Activated T-cell treated with anti-CD3 and anti-CD28 coated beads, Interleukin-2, amount 50 U/mL, for 4 hours (primary cell): ENCODE measurements at places on chromosomes 7 and 10.
A peak's percentile ranks its signal among the peaks of the same experiment; 100 is the strongest.

- DNase-seq, result no peak
Measured at GRCh38 chr7:143205560-143206293, 16.1 kb upstream of the TAS2R40 start.

GRCh38 chr10:99325281-99325680, 3.9 kb upstream of the CNNM1 start:
- no peak for DNase-seq

GRCh38 chr7:33593611-33594010, 311.7 kb upstream of the BMPER start:
- DNase-seq, result no peak

- no peak for DNase-seq
Measured at GRCh38 chr7:50795253-50795652, 12.6 kb upstream of the GRB10 start.

- DNase-seq, result peak; percentile 66
Measured at GRCh38 chr7:155796381-155797261, 15.6 kb downstream of the SHH start.

DNA sequence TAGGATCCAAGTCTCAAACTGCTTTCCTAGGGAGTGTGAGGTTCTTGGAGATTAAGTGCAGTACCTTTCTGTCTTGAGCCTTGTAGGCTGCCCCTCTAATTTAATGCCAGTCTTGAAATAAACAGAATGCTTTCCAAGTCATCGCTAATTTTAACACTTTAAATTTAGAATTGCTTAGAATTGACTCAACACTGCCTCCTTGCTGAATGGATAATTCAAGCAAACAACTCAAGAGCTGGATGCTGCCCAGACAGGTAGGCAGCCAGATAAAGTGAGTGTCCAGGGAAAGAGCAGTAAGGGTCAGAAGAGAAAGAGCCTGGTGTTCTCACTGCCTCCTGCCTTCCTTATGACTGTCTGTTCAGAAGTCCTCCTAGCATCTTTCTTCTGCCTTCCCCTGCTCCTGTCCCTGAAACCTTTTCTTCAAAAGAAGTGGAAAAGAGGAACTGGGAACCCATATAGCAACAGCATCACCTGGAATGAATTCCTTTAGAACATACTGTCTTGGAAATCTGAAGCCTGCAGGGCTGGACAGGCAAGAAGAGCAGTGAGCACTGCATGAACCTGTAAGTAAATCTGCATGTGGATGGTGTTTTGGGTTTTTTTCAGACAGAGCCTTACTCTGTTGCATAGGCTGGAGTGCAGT, 3.1 kb upstream of the GOT1 start:
- DNase-seq, result no peak

GRCh38 chr7:112080441-112080840, 125.8 kb downstream of the DOCK4 start:
- DNase-seq, result no peak

GRCh38 chr7:136533732-136534131, 334.7 kb upstream of the CHRM2 start:
- DNase-seq, result no peak

DNA sequence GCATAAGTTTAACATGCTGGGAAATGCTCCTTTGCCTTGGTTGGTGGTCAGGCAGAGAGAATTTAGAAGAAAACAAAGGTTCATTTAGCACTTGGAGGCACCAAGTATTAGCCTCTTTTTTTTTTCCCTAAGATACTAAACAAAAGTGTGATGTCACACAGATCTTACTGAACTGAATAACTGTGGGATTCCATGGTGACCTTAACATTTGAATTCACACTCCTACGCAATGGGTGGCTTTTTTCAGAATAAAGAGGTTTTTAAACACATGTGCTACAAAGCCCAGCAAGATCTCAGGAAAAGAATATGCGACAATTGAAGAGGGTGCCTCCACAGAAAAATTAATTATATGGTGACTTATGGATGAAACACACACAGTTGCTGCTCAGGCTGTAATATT, 133.4 kb upstream of the ABCB5 start:
- DNase-seq, result no peak

DNA sequence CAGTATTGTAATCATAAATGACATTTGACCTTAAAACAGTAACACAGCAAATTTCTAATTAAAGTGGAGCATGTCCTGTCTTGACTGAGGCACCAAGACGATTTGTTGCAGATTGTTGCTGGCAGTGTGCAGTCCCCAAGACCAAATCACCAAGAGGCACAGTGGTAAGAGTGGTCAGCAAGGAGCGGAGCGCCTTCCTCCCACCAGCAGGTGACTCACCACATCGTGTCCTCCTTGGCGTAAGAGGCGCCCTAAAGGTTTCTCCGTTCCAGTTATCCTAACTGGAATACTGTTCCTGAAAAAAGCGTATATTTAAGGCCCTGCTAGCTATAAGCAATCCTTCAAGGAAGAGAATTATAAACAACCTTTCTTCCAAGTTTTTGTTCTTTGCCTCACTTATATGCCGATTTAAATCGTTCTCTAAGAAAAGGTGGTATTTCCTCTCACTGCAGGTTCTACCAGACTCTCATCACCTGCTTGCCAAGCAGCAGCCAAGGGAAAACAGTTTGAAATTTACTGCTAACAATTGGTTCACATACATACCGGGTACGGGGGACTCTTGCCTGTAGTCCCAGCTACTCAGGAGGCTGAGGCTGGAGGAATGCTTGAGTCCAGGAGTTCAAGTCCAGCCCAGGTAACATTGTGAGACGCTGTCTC, 10.7 kb upstream of the REPIN1 start:
- DNase-seq, result no peak

DNA sequence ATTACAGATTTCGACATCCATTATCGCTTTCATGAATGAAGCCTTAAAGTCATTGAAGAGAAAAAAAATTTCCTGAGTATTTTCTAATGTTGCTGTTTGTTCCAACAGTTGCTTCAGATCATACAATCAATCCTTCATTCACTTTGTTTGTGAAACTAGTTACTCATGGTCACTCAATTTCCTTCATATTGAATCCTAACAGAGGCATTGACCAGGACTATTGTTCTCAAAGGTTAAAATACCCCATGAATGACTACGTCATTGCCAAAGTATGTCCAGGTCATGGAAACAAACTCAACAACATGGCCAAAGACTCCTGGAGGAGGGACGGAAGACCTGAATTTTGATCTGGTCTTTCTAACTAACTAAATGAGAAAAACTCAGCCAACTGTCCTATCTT, 54.0 kb upstream of the ABCB5 start:
- DNase-seq, result no peak

DNA sequence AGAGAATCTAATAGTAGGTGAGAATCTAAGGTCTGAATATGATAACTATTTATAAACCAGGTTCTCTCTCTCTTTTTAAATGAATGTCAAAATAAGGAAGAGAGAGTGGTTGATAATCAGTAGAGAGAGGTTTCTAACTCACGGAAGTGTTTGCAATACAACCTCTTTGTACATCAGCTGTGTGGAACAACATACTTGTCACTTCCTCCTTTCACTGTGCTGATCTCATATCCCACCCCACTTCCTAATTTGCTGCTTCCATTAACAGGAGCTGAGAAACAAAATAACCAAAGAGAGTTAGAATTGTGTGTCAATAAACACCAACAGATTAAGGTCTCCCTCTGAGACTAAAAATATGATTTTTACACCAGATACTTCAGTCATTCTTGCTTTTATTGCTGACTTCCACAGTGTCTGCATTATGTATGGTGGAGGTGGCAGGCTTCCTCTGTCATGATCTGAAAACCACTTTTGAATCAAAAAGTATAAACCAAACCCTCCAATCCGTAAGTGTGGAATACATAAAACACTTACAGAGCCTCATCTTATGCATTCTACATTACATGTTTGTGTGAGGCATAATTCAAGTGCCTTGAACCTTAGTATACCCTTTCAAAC, 25.0 kb downstream of the CACUL1 start:
- no peak for DNase-seq

DNA sequence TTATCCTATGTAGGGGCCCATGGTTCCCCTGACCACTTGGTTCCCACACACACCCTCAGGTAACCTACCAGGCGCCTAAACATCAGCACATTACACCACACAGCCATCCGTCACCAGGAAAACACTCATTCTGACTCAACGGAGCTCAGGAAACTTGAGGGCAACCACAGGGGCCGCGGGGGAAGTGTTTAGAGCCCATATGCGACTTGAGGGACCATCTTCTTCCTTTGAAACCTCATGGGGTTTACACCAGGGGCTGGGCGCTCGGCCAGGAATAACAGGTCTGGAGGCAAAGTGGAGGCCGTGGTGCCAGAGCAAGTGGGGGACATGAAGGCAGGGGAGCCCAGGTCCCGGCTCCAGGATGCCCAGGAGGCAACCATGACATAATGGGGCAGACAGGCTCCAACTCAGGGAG, 1.5 kb downstream of the STX1A start:
- DNase-seq, result peak; percentile 72

GRCh38 chr7:12690041-12690878, 2.8 kb downstream of the ARL4A start:
- no peak for DNase-seq

- DNase-seq, result no peak
Measured at GRCh38 chr10:11598712-11599397, 12.6 kb downstream of the USP6NL start.

- no peak for DNase-seq
Measured at GRCh38 chr10:131310142-131310541, 1.4 kb downstream of the TCERG1L start.

GRCh38 chr10:121921238-121921931, 6.4 kb downstream of the ATE1 start:
- no peak for DNase-seq

- no peak for DNase-seq
Measured at GRCh38 chr10:131858583-131859340, 42.0 kb upstream of the PPP2R2D start.

DNA sequence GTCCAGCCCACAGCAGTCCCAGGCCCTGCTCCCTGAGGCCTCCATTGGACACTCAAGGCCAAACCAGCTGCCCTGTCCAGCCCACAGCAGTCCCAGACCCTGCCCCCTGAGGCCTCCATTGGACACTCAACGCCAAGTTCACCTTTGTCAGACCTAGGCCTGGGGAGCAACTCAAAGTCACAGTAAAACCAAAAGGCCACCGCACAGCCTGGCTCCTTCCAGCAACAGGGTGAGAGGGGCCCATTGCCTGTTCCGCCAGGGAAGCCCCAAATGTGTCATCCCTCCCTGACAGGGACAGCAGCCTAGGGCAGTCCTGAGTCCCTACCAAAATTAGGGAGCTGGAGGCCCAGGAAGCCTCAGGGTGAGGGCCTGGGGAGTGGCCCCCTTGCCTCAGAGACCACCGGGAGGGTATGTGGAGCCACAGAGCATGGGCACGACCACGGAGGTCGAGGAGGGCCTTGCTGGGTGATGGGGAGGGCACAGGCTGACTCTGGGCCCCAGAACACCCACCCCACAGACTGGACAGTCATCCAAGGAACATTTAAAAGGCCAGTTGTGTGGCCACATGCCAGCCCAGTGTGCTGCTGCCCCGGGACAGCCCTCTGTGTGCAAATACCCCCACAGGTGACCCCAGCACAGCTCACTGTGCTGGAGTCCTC, 66.5 kb upstream of the PPP2R2D start:
- DNase-seq, result no peak

GRCh38 chr10:13787015-13787421, 200.3 kb downstream of the PRPF18 start:
- peak; percentile 63 for DNase-seq

- DNase-seq, result no peak
Measured at GRCh38 chr7:111290419-111290818, 199.5 kb downstream of the LRRN3 start.

GRCh38 chr7:66557214-66558200, 71.2 kb upstream of the KCTD7 start:
- peak; percentile 74 for DNase-seq

DNA sequence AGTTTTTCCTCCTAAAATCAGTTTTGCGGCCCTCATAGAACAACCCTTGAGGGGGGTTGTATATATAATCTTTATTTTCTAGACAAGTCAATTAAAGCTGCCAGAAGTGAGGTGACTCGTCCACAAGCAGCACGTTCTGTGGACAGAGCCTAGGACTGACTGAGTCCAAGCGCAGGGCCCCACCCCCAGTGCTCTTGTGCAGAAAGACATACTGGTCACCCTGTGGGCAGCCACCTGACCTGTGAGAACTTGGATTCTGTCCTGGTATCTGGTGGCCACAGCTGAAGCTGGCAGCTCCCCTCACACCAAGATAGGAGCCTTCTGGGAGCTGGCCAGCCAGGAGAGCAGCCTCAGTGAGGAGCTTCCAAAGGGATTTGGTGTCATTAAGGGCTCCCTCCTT, 89.3 kb downstream of the GRK5 start:
- DNase-seq, result no peak

- no peak for DNase-seq
Measured at GRCh38 chr7:85165263-85165662, 21.6 kb downstream of the SEMA3D start.

GRCh38 chr10:122688293-122688989, 11.2 kb downstream of the C10orf120 start:
- DNase-seq, result no peak

- no peak for DNase-seq
Measured at GRCh38 chr7:41451826-41452225, 251.1 kb downstream of the INHBA start.

GRCh38 chr7:115868369-115868768, 162.2 kb downstream of the TFEC start:
- DNase-seq, result no peak

- no peak for DNase-seq
Measured at GRCh38 chr7:120949998-120950538, 509 bp upstream of the ING3 start.

- DNase-seq, result no peak
Measured at GRCh38 chr7:36978461-36978860, 254.2 kb upstream of the AOAH start.

- no peak for DNase-seq
Measured at GRCh38 chr10:119531067-119531466, 11.5 kb downstream of the RGS10 start.

DNA sequence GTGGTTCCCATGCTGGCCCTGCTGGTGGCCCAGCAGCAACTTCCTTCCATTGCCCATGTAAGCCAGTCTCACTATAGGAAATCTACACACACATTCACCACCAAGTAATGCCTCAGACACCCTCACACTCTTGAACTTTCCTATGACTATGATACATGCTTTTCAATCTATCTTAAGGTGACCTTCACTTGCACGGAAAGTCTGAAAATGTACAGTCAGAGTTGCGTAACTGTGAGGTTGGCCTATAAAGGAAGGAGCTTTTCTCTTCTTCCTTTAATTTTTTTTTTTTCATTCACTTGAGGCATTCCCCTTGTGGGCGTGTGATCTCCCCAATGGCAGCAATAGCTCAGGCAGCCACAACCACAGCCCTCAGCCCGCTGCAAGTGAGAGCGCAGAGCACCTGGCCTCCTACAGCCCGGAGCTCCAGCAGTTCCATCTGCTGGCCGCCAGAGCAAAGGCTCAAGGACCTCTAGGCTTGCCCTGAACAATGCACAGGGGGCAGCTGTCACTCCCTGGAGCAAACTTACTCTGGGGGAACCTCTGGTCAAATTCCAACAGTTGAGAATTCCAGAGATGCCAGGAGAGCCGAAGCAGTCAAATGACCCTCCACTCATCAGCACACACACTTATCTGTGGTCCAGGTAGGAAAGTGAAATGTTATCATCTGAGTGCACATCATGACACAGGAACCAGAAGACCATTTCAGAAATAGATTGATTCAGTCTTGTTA, 123.1 kb upstream of the ADO start:
- DNase-seq, result peak; percentile 74

GRCh38 chr10:34650156-34650555, 164.9 kb downstream of the PARD3 start:
- no peak for DNase-seq

- no peak for DNase-seq
Measured at GRCh38 chr10:84469470-84469869, 141.1 kb downstream of the CCSER2 start.

GRCh38 chr7:94512735-94513564, 3.3 kb downstream of the CASD1 start:
- no peak for DNase-seq

GRCh38 chr10:97590748-97591495, 1.4 kb downstream of the C10orf62 start:
- DNase-seq, result no peak
